Natural killer cell treated with Interleukin-12 subunit alpha and Interleukin-12 subunit beta and Interleukin-15 and Interleukin-18, amount 100 ng/mL, for 72 hours (primary cell): ENCODE measurements at places on chromosomes 3 and 15. TPM values are rescaled to one million over a fixed set of nuclear protein-coding genes. Genes with fewer than 3 reads are reported as not detected.

The EPM2AIP1 gene
- 21.2 TPM for total RNA-seq

The ALDH1A2 gene
- not detected for total RNA-seq

The PEX5L gene
- 1.1 TPM for total RNA-seq

The THOC7 gene
- total RNA-seq, result 74.1 TPM

The SHF gene
- 1.4 TPM for total RNA-seq

The ALDH1L1 gene
- not detected for total RNA-seq

The RBPMS2 gene
- total RNA-seq, result 1.7 TPM

The BCHE gene
- not detected for total RNA-seq

The CFAP20DC gene
- 0.61 TPM for total RNA-seq

The FLNB gene
- total RNA-seq, result 15.4 TPM

The CEP19 gene
- 2.3 TPM for total RNA-seq

The LDHAL6B gene
- total RNA-seq, result not detected
